Retinal pigment epithelial cell (primary cell): ENCODE measurements at places on chromosomes 6 and 20.

GRCh38 chr6:131761060-131761761, 46.6 kb upstream of the ENPP1 start:
- no peak for DNase-seq

DNA sequence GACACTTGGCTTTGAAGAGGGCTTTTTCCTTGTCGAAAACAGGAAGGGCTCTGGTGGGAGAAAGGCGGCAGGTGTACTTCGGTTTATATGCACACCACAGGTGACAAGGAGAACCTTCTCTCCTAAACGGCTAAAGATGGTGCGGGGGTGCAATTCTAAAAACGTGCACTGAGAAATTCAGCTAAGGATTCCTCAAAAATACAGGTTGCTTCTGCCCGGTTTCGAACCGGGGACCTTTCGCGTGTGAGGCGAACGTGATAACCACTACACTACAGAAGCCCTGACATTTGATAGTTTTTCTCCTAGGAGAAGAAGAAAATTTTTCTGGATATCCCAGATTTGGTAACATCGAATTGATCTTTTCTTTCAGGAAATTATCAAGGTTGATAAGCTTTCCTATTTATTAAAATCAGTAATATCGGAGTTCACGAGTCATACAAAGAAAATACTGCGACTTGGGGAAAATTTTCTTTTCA, 32.0 kb downstream of the POM121L2 start:
- no peak for DNase-seq

- no peak for DNase-seq
Observed at GRCh38 chr6:13725570-13725969, 13.9 kb upstream of the RANBP9 start.

DNA sequence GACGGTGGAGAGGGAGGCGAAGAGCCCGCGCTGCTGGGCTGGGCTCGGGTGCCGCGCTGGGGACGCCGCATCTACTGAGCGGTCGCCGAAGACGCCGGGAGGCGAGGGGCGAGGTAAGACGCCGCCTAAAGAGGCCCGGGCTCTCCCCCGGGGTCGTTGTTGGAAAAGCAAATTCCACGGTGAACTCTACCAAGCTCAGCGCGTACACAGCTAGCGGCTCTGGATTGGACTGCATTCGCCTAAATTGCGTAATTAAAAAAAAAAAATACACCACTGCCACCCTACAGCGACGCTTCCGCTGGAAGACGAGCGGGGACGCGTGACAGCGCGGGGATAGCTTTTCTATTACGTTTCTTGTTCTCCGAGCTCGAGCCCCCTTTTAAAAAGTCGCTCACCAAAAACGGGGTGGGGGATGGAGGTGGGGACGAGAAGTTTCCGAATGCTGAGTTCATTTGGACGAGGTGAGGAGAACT, 92.0 kb upstream of the PRDM1 start:
- DNase-seq = no peak

- DNase-seq = no peak
Observed at GRCh38 chr20:40265825-40266533, 423.1 kb downstream of the MAFB start.

DNA sequence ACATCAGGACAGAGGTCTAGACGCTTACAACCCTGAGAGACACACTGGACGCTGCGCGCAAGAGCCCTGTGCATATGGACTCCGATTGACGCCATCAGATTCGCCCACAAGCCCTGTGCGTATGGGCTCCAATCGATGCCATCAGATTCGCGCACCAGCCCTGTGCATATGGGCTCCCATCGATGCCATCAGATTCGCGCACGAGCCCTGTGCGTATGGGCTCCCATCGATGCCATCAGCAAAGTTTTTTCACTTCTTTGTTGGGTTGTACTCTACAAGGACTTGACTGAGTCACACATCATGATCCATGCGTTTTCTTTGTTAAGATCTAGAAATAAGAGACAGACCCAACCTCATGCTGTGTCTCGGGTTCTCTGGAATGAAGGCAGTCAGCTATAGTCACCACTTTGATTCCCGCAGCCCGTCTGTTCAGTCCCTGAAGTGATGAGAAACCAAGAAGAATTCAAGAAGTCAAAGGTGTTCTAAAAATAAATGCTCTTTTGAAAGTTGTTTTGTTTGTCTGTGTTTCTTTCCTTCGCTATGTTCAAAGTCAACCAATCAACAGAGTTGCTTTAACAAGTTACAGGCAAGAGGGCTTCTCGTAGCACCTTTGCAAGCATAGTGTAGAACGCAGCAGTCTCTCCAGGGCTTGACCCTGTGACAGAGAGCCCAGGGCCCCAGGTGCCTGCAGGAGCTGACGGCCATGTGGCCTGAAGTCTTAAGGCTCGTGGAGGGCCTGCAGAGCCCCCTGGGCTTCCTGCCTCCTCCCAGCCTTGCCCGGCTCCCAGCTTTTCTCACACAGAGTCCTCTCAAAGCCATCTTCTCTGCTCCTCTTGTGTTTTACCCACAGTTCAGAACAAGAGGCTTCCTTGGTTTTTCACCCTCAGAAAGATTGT, 7.9 kb downstream of the RPS6KA2 start:
- no peak for DNase-seq

GRCh38 chr6:119501798-119502483, 152.4 kb upstream of the MAN1A1 start:
- no peak for DNase-seq

GRCh38 chr6:139371421-139372203, 2.8 kb downstream of the CITED2 start:
- DNase-seq = no peak

- DNase-seq = no peak
Observed at GRCh38 chr20:835608-836045, 2.1 kb downstream of the FAM110A start.

GRCh38 chr6:95071464-95071863, 505.9 kb upstream of the MANEA start:
- DNase-seq = no peak

DNA sequence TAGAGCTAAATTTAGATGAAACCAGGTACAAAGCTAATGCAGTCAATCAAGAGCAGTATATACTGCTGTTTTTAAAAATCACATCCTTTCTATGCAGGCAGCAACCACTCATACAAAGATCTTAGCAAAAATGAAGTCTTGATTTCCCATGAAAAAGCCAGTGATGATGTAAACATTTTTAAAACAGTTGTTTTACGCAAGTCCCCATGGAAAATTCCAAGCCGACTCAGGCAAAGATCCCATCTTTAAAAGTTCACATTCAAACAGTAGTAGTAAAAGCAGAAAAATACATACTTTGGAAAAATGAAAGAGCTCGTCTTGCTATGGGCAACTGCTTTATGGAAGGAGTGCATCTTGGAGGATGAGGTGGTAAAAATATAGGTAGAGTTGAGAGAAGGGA, 84.0 kb downstream of the RCAN2 start:
- DNase-seq = no peak
